ENCODE measurements at places on chromosomes 3 and 15.

DNA sequence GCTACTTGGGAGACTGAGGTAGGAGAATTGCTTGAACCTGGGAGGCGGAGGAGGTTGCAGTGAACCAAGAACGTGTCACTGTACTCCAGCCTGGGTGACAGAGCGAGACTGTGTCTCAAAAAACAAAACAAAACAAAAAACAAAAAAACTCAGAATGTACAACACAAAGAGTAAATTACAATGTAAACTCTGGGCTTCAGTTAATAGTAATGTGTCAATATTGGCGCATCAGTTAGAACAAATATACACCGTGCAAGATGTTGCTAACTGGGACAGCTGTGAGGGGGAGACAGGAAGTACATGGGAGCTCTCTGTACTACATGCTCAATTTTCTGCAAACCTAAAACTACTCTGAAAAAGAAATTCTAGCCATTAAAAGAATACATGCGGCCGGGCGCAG lies 23.5 kb upstream of the TRPM1 start:
- no peak for DNase-seq

GRCh38 chr15:48622237-48622636 lies 23.3 kb downstream of the FBN1 start:
- DNase-seq = no peak

GRCh38 chr15:39597751-39598185 lies 16.9 kb downstream of the THBS1 start:
- no peak for DNase-seq

- no peak for DNase-seq
Observed at GRCh38 chr3:59538753-59539432, 489.1 kb upstream of the CFAP20DC start.

- no peak for DNase-seq
Observed at GRCh38 chr3:161388855-161389254, 17.5 kb upstream of the SPTSSB start.

- no peak for DNase-seq
Observed at GRCh38 chr3:132135628-132136333, 101.0 kb upstream of the CPNE4 start.

DNA sequence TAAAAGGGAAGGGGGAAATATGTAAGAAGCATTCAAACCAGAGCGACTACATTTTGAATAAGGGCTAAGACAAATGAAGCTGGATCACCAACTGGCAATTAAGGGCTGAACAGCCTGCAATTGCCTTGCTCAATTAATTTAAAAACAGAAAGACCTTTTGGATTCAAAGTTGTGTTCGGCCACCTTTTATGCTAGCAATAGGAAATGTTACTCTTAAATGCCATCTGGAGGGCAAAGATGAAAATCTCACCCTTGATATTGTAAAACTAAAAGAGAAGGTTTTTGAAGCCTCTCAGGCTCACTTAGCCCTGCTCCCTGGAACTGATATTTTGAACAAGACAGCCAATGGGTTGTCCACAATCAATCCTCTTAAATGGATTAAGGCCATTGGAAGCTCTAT lies 44.2 kb downstream of the ACAD9 start:
- no peak for DNase-seq

GRCh38 chr3:124057420-124057819 lies 65.5 kb upstream of the ROPN1 start:
- no peak for DNase-seq

- DNase-seq = no peak
Observed at GRCh38 chr3:197234947-197235914, 63.2 kb downstream of the DLG1 start.

- DNase-seq = no peak
Observed at GRCh38 chr3:106829206-106829605, 548.0 kb upstream of the CCDC54 start.

DNA sequence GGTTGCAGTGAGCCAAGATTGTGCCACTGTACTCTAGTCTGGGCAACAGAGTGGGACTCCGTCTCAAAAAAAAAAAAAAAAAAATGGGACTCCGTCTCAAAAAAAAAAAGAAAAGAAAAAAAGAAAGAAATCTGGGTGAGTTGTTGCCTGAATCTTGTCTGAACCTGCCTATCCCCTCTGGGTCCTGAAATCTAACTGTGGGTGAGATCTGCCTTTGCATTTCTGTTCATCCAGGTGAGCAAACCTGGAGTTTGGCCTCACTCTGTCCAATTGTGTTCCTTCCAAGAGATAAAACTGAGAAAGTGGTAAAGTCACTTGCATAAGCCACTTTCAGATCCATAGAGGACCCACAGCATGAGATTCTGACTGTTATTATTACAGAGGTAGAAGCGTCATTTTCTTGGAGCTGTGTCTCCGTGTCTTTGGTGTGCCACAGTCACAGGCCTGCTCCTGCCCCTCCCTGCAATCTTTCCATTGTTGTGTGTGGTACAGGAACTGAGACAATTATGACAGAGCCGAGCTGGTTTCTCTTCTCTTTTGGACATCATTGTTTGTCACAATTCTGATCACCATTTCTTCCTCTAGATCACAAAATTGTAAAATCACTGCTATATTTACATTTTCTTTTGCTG lies 235.9 kb downstream of the LPP start:
- DNase-seq = peak; percentile 19

- no peak for DNase-seq
Observed at GRCh38 chr3:30538791-30539190, 67.6 kb upstream of the TGFBR2 start.
